CD4-positive, alpha-beta T cell treated with Interleukin-6 at 100 ng/mL for 8 hours (primary cell): ENCODE measurements at places on chromosomes 2 and 18.
A peak's percentile ranks its signal among the peaks of the same experiment; 100 is the strongest.

- no peak for DNase-seq
Observed at GRCh38 chr2:20614201-20615067, 36.5 kb downstream of the HS1BP3 start.

DNA sequence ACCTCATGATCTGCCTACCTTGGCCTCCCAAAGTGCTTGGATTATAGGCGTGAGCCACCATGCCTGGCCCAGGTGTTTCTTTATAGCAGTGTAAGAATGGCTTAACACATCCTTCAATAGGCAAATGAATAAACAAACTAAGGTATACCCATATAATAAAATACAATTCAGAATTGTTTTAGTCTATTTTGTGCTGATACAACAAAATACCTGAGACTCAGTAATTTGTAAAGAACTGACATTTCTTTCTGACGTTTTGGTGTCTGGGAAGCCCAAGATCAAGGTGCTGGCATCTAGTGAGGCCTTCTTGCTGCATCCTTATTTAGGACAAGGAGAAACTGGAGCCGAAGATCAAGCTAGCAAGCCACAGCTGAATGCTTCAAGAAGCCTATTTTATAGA lies 1372.1 kb upstream of the DDX18 start:
- no peak for DNase-seq

DNA sequence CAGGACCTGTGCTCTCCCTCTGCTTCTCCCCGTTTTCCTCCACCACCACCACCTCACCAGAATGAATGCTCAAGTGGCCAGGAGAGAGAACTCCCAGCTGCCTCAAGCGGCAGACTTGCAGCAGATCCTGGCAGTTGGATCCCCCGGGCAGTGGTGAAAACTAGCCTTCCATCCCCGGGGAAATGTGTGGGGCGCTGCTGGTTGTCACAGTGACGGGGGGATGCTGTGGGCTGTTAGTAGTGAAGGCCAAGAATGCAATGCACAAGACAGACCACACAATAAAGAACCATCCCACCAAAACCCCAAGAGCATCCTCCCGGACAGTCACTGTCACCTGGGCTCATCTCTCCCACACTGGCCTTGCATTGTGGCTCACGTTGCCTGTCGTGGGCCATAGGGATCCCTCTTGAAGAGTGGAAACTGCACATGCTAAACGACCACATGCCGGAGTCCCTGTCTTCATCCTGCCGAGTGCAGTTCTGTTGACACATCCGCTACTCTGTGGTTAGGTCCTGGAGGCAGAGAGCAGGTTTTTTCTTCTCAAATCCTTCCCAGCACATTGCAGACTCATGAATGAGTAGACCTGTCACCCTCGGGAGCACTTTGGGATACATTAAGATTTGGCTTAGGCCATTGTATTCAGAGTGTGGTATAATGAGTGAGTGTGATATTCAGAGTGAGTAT lies 13.5 kb downstream of the SPATA3 start:
- no peak for DNase-seq

- DNase-seq = no peak
Observed at GRCh38 chr2:239440511-239440959, 39.7 kb upstream of the HDAC4 start.

DNA sequence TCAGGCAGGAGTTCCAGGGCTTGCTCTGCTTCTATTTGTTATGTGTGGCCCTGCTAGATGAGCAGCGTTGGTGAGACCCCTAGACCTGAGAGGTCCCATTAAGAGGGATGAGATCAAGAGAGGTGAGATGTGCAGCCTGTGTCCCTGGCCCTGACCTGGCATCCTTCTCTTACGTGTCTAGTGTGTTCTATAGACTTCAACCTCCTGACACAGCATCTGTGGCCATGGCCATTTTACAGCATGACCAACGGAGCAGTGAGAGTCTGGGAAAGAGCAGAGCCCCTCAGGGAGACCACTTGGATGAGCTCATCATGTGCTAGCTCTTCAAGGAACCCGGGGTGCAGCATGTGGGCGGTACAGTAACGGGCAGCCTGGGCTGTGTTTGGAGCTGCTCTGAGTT lies 32.7 kb upstream of the ASPRV1 start:
- no peak for DNase-seq

DNA sequence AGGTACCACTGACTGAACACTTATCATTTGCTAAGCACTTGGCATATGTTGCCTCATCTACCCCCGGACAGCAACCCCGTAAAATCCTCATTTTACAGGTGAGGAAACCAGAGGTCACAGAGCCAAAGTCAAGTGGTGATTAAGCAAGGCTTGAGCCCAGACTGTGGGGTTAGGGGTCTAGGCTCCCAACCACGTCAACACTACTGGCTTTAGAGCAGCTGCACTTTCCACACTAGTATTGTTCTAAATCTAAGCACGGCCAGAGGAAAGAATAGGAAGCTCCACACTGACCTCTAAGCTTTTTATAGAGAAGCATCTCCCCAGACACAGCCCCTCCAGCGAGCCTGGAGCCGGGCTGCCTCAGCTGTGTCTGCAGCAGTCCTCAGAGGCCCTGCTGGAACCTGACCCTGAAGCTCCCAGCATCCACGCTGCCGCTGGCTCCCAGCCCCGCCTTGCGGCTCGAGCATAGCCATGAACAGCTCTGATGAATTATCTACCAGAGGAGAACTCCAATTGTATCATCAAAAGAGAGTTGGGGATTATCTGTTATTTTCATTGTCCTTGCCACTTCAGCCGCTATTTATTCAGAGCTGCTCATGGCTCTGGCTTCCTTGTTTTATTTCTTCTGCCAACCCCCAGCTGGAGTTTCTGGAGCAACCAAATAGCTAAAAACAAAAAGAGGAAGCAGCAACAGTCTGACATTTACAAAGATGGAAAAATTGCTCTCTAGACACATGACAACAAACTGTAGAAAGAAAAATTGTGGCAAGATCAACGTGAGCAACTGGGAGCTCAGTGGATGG lies 62.2 kb upstream of the RTN4 start:
- DNase-seq = no peak

GRCh38 chr2:206296128-206296527 lies 21.7 kb downstream of the ZDBF2 start:
- no peak for DNase-seq

DNA sequence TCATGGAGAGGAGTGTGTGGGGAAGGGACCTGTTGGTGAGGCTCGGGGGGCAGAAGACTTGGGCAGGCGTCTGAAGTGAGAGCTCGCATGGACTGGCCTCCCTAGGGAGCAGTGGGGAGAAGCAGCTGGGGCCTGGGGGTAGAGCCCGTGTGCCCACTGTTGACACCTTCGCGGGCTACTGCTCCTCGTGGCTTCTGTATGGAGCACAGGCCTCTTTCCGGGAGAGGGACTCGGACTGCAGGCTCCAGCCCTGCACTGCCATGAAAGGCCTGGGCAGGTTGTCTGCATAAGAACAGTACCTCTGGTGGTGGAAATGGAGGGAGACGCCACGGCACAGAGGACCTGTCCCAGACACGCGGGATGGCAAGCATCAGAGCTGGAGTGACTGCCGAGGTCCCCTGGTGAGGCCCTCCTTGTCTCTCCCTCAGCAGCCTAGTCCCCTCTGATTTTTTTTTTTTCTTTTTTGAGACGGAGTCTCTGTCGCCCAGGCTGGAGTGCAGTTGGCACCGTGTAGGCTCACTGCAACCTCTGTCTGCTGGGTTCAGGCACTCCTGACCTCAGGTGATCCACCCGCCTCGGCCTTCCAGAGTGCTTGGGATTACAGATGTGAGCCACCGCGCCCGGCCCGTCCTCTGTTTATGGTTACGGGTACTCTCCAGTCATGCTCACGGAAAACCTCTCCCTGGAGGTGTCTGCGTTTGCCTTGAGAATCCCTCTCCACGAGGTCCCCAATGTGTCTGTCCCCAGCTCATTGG lies 44.7 kb upstream of the PTMA start:
- DNase-seq = no peak

DNA sequence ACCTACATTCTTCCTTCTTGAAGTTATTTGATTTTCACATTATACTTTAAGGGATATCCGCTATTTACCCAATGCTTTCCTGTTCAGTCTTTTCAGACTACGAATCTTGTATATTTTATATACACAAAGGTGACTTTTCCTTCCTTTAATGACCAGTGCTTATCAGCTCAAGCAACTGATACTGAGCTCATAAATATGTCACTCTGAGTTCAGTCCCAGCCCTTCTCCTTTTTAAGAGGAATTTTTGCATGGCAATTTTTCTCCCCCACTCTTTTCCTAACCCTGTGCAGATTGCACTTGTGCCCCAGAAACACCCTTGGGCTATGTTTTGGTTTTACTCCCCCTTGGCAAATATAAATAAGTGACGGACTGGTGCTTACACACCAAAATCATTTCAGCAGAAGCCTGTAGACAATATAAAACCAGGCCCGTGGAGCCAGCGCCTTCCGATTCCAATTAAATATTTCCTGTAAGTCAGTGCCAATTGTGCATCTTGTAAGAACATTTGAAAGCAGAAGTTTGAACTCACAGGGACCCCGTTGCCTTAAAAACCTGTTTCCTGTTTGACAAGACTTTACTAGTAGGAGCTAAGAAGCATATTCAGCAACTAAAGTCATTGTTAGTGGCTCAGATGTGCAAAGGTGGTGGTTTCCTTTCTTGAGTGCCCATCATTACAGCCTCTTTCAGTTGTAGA lies 66.3 kb upstream of the GATA6 start:
- no peak for DNase-seq

DNA sequence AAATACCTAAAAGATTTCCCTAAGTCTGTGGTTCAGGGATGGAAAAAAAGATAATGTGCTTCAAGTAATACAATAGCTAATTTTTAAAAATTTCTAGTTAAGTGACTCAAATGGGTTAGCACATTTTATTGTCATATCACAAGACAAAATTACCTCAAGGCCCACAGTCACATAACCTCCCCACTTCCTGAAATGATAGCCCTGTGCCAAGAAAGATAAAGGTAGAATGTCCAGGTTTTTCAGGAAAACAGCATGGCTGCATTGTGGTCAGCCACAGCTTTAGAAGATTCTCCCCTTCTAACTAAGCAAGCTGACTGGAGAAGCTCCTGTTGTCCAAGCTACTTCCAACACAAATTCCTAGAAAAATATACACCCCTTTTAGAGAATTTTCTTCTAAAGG lies 127.1 kb upstream of the SLC35G4 start:
- no peak for DNase-seq

DNA sequence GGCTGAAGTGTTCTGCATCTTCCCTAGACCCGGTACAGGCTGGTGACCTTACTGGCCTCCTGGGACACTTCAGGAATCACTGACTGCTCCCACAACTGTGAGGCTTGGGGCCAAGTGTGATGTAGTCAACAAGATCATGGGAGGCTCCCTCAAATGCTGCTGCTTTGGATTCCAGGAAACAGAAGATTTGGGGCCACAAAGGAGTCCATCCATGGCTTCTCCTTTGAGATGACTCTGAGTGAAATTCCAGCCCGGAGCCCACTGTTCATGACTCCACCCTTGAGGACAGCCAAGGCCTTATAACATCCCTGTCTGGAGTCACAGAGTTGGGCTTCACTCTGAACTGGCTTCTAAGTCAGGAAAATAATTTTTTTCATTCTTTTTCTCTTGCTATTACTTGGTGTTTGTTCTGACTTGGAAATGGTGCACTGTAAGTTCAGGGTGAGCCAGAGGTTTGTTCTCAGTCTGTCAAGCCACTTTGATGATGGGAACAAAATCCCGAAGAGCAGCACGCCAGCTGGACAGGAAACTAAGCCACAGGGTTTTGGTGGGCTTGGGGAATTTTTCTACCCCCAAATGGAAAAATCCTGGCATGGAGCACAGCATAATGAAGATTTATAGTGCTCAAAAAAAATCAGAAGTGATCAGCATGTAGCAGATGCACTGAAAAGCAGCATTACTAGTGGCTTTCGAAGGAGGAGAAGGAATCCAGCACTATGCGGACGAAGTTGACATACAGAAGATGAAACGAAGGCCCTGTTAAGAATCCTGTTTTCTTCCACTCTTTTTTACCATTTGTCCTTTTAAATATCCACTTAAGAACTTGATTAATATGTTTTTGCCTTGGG lies 98.1 kb upstream of the ZFP36L2 start:
- no peak for DNase-seq

DNA sequence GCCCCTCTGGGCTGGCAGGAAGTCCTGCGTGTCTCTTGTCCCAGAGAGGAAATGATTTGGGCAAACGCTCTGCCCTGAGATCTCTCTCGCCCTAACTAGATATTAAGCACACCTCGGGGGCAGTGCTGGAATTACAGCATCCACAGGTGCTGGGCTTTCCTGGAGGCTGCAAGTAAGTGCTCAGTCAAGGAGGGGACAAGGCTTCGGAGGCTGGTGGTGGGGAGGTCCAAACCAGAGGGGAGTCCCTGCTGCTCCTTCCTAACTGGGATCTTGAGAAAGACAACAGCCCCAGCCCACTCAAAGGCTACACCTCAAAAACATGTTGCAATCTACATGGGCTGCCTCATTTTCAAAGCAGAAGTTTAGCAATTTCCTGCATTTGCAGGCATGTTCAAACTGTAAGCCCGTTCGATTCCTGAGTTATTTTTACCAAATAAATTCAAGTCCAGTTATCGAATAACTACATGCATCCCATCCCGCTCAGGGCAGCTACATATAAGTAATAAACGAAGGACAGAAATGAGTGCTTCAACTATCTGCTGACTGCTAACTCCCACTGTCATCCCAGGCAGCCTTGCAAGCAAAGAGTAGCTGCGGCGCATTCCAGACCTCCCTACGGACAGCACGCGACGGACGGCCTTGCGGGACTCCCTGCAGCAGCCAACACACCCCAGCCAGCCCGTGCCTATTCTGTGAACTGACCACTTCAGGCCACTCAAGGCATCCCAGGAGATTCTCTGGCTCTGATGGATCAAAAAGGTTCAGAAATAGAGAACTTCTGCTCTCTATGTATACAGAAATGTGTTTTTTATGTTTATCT lies 27.5 kb downstream of the ZNF516 start:
- no peak for DNase-seq

DNA sequence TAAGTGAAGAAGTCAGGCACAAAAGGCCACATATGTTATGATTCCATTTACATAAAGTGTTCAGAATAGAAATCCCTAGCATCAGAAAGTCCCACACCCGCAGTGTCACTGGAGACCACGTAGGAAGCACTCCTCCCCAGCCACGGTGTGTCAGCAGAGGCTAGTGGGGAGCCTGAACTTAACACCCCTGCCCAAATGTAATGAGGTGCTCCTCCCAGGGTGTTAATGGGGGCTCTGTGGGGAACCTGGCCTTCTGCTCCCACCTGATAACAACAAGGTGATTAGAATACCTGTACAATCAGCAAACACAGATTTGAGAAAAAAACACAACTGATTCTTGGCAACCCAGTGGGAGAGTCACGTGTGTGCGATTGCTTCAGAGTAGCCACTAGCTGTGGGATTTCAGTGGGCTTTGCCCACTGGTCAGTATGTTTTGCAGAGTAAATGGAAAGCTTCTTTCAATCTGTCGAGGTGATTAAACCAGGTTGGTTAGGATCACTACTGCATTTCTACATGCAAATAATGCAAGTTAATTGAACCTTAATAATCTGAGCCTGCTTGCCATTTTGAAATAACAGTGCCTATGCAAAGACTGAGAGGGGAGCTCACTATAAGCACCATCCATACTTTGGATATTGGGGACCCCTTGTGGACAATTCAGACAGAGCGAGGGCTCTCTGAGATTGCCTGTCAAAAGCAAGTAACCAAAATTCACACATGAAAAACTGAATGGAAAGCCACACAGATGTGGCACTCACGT lies 20.6 kb upstream of the ATRAID start:
- peak; percentile 37 for DNase-seq
